ENCODE measurements at places on chromosomes 11 and 22. TPM values are rescaled to one million over a fixed set of nuclear protein-coding genes. Genes with fewer than 3 reads are reported as not detected.
A peak's percentile ranks its signal among the peaks of the same experiment; 100 is the strongest.

CECR2 gene
- total RNA-seq = 0.89 TPM

CARD18 gene
- not detected for total RNA-seq

TANGO2 gene
- total RNA-seq = 39.4 TPM

DNA sequence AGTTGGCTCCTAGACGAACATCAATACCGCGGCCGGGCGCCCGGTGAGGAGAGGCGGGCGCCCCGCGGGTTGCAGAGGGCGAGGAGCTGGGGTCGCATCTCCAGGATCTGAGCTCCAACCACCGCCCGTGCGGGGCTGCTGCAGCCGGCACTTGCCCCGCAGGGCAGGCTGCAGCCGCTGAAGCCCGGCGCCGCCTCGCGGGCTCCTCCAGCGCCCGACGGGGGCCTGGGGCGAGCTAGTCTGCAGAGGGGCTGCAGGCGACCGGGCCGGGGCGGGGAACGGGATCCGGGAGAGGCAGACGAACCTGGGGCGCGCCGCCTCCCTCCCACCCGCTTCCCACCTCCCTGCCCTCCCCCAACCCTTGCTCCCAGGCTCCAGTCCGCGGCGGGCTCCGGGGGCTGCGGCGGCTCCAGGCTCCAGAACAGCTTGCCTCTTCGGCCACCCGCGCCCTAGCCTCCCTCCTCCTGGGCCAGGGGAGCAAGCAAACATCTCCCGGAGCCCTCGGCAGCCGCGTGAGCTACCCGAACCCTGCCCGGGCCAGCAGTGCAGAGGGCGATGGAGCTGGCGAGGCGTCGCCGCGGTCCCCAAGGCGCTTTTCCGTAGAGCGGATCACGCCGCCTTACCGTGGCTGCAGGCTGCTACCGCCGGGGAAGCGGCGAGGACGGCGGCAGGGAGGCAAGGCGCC, 802 bp downstream of the TENM4 start:
- DNase-seq = no peak

GRCh38 chr22:20031732-20032406, 11.0 kb downstream of the TANGO2 start:
- no peak for DNase-seq

DNA sequence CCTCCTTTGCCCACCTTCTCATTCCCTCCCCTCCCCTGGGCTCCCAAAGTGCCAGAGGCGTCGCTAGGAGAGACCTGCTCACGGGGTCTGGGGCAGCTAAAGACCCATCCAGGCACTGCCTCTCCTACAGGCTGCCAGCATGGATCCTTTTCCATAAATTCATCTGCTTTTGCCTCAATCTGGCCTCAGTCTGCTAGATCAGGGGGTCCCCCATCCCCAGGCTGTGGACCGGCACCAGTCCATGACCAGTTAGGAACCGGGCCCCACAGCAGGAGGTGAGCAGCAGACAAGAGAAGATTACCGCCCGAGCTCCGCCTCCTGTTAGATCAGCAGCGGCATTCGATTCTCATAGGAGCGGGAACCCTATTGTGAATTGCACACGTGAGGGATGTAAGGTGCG, 12.3 kb downstream of the LTO1 start:
- no peak for DNase-seq

DNA sequence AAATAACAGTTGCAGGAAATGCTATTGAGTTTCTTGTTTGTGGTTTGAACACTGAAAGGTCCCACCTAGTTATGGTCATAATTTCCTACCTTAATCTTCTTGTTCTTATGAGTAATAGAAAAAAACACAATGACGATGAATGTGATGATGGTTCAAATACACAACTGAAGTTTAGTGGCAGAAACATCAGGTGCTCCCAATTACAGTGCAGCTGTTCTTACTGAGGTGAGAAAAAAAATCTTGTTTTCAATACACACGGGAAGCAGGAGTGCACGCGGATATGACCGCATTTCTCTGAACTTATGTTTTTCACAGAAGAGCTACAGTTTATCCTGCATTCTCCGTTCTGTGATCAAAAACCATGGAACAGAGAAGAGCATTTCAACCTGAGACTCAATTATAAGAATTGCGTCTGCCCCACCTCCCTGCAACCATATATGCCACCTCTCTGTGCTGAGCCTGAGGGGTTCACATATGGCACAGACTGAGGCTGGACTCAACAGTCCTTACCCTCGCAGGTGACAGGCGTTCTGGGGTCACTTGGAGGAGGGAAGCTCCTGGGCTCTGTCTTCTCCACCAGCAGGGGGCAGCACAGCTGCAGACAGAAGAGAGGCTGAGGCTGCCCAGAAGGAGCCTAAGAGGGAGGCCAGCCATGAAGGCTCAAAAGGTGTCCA, 99.7 kb upstream of the IGLL5 start:
- peak; percentile 62 for DNase-seq

GRCh38 chr11:110465231-110465630, 35.5 kb downstream of the FDX1 start:
- DNase-seq = no peak

- DNase-seq = no peak
These were observed 6.9 kb downstream of the SULT4A1 start for GRCh38 chr22:43855431-43855830.

- no peak for DNase-seq
These were observed 35.7 kb downstream of the NF2 start for GRCh38 chr22:29639096-29639495.

- no peak for DNase-seq
These were observed 79.5 kb upstream of the SLC25A18 start for GRCh38 chr22:17483688-17484372.

DNA sequence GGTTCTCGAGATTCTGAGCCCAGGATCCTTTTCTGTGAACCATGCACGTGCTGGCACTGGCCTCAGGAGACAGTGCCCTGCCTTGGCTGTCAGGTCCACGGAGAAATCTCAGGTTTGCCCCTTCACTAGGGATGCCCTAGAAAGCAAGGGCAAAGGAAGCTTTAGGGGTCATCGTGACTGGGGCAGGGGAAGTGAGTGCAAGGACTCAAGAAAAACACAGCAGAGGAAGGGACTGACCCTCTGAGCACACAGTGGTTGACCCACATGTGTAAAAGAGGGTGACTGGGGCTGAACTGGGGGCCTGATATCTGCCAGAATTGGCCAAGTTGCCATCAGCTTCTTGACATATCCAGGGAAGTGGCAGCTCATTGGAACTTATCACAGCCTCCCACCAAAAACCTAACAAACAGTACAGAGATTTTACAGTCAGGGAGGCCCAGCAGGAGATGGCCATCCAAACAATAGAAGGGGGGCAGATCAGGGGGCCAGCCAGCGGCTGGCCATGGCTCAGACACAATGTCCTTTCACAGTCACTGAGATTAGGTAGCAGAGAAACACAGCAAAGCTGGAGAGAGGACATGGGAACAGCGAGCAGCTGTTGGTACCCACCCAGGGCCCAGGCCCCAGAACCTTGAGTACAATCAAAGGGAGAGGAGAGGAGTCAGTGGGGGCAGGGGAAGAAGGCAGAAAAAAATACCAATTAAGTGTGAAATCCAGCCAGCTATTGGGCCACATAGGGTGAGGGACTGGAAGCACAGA, 4.4 kb downstream of the TMEM121B start:
- no peak for DNase-seq

DNA sequence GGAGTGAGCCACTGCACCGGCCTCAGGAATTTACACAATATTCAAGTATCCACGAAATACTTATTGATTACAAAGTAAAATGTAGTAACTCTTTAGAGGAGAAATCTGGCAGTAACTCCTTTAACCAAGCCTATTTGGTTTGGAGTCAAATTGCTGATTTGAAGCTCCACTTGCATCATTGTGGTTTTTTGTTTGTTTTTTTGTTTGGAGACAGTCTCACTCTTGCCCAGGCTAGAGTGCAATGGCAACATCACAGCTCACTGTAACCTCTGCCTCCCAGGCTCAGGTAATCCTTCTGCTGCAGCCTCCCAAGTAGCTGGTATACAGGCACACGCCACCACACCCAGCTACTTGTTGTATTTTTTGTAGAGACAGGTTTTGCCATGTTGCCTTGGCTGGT, 6.4 kb upstream of the QSER1 start:
- DNase-seq = no peak

DNA sequence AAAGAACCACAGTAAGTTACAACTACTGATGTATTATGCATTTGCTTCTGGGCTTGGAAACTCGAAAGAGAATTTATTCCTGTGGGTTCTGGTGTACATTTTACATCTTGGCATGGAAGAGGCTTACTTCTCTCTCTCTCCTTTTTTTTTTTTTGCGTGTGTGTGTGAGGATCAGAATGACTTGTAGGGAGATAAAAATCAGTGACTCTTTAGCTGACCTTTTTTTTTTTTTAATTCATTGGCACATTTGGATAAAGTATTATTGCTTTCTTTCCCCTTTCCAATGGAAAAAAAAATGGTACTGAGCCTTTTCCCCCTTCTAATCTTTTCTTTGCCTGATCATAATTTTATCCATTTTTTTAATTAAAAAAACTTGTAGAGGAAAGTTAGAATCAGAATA, 43.5 kb downstream of the EXT2 start:
- DNase-seq = no peak

- no peak for DNase-seq
These were observed 10.4 kb upstream of the GLYAT start for GRCh38 chr11:58742140-58742539.
